Stimulated activated CD4-positive, alpha-beta T cell treated with anti-CD3 and anti-CD28 coated beads, Interleukin-12 subunit alpha, Interleukin-12 subunit beta, amount 100 ng/mL, for 4 hours (primary cell): ENCODE measurements at places on chromosomes 1 and 21.

DNA sequence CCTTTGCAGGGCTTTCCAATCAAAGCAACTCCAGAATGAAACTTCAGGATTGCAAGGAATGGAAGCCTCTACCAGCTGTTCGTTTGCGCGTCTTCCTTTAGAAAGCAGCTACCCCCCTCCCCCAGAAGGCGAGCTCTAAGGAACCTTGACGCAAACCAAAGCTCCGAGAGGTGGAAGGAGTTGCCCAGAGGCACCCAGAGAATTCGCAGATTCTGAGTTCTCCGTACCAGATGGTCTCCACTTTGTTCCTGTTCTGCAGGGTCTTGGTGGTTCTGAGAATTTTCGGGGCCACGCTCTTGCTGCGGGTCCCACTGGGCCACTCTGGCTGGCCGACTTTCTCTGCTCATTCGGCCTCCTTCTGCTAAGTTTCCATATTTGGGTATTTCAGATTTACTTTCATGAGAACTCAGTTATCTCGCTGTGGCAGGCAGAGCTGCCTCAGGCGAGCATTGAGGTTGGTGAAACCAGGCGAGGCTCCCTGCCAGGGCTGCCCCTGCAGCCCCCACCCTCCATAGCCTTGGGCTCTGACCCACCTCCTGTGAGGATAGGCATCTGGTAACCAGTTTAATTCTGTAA, 801 bp downstream of the TRAF5 start:
- no peak for DNase-seq

GRCh38 chr1:226123212-226123560, 60.7 kb downstream of the H3-3A start:
- no peak for DNase-seq

DNA sequence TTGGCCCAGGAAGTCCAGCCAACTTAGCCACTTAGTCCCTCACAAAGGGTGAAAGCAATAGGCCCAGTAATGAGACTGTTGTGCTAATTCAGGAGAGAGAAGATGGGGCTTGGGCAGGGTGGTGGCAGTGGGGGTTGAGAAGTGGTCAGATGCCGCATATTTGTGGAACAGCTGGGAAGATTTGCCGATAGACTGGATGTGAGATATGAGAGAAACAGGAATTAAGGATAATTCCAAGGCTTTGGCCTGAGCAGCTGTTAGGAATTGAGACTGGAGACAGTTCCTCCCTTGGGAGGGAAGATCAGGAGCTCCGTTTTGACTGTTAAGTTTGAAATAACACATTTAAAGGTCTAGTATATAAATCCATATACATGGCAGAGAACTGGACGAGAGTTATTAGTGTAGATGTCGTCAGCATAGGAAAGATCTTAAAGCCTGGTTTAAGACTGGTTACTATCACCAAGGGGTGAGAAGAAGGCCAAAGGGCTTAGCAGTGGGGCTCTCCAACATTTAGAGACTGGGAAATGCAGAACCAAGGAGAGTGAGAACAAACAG, 323.7 kb upstream of the FAM78B start:
- no peak for DNase-seq

DNA sequence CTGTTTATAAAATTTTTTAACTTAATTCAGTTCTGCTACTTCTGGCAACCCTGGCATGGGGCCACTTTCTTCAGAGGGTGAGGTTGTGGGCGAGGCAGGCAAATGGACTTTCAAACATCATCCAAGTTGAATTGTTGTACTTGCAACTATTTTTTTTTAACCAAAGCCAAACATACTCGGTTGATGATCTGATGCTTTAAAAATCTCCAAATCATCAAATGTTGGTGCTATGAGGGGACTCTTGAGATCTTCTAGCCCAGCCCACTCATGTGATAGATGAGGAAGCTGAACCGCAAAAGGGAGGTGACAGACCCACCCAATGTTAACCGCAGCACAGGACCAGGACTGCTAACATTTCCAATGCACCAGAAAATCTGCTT, 6.7 kb downstream of the SLC1A7 start:
- DNase-seq: no peak

- no peak for DNase-seq
These were observed 37.0 kb downstream of the COL6A1 start for GRCh38 chr21:46018615-46019014.

- no peak for DNase-seq
These were observed 88.6 kb upstream of the GNG12 start for GRCh38 chr1:67921725-67922489.

DNA sequence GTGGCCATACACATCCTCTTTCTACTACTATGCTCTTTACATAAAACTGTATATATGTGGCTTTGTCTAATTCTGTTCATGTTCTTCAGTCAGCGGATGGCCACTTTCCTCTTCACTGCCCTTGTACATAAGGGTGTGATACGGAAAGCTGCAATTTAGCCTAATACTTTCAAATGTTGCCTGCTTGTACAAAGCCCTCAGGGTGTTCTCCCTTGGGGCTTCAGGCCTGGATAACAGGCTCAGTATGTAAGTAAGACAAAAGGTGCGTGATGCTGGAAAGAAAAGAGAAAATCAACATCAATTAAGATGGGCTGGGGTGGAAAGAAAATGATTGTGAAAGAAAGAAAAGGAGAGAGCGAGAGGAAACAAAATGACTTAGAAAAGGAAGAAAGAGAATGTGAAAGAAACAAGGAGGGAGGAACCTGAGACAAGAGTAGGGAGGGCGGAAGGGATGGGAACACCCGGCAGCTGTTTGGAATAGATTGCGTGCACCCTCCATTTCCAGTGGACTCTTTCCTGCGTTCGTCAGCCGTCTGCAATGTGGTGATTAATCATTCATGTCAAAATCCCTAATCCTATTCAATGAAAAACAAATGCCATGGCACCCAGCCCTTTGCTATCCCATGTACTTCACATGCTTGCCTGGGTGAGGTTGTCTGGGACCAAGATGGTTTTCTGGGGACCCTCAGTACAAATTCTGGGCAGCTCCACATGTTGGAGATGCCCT, 553.6 kb downstream of the NUF2 start:
- no peak for DNase-seq

DNA sequence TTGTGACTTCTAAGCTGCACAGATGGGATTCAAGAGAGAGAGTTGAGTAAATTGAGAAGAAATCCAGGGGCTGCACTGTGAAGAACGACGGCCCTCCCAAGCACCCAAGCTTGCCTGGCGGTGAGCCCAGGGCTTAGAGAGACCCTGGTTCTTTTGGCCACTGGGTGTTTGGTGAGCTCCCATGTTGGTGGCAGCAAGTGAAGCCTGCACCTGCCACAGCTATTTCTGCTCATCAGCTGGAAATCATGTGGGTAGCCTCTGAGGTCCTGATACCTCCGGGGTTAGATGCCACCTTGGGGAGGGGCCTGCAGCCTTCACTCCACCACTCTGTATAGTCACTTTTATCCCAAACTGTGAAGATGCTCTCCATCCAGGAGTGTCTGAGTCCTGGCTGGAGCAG, 6.2 kb upstream of the BTG2 start:
- DNase-seq: no peak

- no peak for DNase-seq
These were observed 40.2 kb downstream of the BCL9 start for GRCh38 chr1:147581459-147581858.

DNA sequence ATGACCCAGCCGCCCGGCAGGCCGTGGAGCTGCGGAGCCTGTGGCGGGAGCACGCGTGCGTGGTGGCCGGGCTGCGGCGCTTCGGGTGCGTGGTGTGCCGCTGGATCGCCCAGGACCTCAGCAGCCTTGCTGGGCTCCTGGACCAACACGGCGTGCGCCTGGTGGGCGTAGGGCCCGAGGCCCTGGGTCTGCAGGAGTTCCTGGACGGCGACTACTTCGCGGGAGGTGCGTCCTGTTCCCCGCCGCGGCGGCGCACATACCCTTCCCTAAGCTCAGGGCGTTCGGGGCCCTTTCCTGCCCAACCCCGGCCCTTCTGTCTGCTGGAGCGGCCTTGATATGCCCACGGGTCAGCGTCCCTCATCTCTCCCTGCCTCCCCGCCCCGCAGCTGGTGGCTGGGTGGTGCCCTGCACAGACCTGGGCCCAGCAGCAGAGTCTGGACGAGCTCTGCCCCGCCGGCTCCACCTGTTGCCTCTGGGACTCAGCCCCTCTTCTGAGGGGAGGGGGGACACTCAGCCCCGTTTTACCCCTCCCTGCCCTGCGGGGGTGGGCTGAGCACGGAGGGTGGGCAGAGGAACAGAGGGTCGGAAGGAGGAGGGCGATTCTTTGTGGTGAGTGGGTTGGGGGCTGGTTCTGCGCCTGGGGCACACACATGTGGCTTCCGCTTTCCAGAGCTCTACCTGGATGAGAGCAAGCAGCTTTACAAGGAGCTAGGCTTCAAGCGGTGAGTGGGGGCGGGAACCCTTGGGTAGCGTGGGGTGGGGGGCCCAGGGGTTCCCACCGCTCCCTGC, 688 bp downstream of the PRXL2B start:
- DNase-seq: no peak

DNA sequence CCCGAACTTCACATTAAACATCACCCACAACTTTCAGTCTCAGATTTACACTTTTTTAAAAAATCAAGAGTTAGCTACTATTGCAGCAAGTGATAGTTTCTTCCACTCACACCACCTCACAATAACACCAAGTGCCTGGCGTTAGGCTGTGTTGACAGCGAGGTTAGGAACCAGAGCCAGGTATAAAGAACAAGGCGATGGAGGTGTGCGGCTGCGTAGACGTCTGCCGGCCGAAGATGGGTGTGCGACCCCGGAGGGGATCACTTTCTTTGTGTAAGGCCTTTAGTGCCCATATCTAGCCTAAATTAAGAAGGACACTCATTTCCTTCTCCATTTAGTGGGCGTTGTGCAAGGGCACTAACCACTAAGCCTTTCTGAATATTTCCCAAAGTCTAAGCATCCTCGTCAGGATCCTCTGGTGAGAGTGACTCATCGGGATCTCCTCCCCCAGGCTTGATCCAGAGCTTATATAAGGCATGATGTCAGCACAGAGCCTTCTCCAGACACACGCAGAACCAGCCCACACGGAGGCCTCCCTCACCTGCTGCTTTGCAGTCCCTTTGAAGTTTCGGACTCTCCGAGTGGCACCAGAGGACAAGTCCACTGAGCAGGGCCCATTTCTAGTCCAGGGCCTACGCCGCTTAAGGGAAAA, 11.8 kb downstream of the NHLH2 start:
- no peak for DNase-seq

GRCh38 chr1:232421143-232421796, 208.7 kb downstream of the SIPA1L2 start:
- DNase-seq: no peak

DNA sequence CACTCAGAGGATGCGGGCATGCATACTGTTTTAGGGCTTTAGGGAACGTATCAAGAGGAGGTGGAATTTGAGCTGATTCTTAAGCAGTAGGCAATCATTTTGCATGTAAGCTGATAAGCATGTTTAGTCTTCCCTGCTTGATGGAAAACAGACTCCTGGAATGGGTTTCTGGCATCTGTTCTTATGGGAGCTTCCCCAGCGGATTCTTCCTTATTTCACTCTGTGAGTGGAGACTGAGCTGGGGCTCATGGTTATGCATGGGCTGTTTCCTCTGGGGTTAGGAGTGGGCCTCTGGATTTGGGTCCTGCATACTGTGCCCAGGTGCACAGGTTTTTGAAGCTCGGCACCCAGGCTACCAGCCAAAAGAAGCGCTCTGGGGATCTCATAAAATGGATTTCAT, 93.4 kb downstream of the DIRAS3 start:
- no peak for DNase-seq

GRCh38 chr1:204366759-204367158, 7.0 kb upstream of the PLEKHA6 start:
- no peak for DNase-seq

GRCh38 chr1:214010197-214010573, 22.4 kb downstream of the PROX1 start:
- no peak for DNase-seq

GRCh38 chr1:212487286-212487685, 54.6 kb downstream of the NENF start:
- no peak for DNase-seq

DNA sequence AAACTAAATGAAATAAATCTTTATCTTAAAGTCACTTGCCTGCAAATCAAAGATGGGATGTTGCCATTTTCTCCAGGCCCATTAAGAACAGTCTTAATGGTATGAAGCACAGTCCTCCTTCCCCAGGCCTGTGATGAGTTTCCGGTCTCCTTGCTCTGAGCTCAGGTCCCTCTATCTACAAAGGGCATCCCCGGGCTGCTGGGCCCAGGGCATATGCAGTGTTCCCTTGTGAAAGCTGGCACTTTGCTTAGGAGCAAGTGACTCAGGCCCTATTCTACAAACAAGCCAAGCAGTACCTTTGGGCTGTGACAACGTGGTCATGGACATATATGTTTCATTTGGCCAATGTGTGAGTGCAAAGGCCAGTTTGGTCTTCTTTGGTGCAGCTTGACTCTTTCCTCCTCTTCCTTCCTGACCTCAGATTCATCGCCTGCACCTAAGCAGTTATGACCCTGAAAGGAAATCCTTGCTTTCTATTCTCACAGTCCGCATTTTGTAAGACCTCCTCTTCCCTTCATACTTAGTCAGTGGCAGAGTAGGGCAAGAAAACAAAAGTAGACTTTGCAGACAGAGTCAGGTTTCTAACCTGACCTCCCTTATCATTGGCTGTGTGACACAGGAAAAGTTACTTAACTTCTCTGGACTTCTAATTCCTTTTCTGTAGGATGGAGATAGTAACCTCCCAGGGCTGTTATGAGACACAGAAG, 109.5 kb downstream of the ERG start:
- no peak for DNase-seq

- DNase-seq: no peak
These were observed 13.1 kb downstream of the PDIK1L start for GRCh38 chr1:26124418-26125331.

- no peak for DNase-seq
These were observed 74.3 kb downstream of the MPZL1 start for GRCh38 chr1:167795810-167796740.

DNA sequence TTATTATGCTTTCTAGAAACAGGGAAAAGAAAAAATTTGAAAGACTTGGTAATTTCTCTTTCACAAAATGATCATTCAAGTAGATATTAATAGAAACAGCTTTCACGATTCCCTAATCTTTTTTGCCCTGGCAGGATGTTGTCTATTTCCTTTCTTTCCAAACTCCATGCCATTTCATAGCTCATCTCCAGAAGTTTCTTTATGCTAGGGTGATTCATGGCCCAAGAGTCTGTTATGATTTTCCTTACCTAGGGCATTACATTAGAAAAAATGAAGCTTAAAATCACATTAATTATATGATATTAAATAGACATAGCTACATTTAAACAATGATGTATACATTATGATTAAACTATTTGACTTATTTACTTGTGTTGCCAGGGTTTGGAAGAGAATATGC, 762.1 kb downstream of the LTN1 start:
- DNase-seq: no peak

DNA sequence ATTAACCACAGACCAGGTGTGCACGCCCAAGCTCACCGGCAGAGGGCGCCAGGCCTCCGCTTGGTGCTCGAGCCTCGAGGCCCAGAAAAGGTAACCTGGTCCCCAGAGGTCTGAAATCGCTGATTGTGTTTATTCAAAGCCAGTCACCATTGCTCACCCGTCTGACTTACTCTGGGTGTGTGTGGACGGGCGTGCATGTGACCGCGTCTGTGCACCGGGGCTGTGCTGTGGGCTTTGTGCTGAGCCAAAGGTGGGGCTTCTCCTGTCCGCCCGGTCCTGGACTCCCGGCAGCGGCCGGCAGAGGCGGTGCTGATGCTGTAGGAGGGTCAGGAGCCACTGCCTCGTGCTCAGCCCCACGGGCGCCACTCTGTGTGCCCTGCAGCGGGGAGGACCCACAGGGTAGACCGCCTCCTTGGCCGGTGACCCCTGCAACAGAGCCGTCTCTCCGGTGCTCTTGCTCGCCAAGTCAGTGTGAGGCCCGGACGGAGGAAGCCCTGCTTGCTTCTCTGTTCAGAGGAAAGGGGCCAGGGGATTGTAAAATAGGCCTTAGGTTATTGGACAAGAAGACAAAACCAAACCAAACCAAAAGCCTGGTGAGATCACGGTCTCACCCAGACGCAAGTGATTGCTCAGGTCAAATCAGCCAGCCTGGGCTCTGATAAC, 32.0 kb upstream of the BTG2 start:
- peak; percentile 92 for DNase-seq
